ENCODE measurements at places on chromosomes 1 and 21. TPM values are rescaled to one million over a fixed set of nuclear protein-coding genes. Genes with fewer than 3 reads are reported as not detected.

The IFNLR1 gene
- total RNA-seq: 0.49 TPM

DNA sequence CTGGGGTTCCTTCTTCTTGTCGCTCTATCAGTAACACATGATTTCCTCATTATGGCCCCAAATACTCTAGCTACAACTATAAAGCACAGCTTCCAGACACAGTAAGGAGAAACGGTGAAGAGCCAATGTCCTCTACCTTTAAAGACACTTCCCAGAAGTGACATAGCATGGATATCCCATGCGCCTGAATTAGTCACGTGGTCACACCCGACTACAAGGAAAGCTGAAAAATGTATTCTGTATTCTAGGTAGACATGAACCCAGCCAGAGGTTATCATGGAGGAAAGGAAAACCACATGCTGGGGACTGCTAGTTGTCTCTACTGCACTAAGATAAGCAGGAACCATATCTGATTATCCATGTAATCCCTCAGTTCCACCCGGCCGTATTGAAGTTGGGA, 244.3 kb downstream of the LMX1A start:
- DNase-seq: no peak

DNA sequence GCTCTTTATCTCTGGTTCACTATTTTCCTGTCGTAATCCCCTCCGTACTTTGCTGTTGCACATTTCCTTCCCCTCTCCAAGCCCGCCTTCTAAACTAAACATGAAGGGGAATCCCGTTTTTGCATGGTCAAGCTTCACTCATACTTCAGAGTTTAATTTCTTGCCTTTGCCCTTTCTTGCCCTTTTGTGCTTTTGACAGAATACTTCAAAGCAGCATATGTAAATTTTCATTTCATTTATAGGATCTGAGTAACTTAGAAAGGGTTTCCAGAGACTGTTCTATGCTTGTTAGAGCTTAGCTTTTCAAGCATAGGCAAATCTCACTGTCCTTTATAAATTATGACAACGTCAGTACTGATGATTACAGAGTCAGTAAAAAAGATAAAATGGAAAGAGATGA, 27.7 kb downstream of the SPATA45 start:
- no peak for DNase-seq

GRCh38 chr1:246280551-246280950, 226.5 kb downstream of the SMYD3 start:
- DNase-seq: no peak

DNA sequence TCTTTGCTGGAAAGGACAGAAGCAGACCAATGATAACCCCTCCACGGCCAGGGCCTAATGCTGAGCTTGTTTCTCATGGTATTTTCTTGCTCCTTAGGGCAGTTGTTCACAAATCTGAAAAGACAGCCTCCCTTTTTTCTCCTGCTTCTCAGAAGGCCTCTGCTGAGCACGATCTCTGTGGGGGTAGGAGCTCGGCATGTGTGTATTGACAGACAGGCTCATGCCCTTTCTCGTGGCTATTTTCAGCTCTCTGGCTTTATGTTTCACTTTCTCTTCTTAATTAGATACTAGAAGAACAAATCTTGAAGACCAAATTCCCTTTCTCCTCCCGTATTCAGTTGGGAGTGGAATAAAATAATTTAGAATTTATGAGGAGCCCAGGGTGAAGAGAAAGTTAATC, 768 bp upstream of the RIIAD1 start:
- DNase-seq: no peak

GRCh38 chr1:84356881-84357280, 41.4 kb upstream of the DNASE2B start:
- DNase-seq: no peak

- DNase-seq: no peak
These were observed 18.8 kb downstream of the PPP1R12B start for GRCh38 chr1:202367271-202367670.

- no peak for DNase-seq
These were observed 14.0 kb upstream of the TBX15 start for GRCh38 chr1:119002028-119002686.

- DNase-seq: no peak
These were observed 15.4 kb downstream of the L1TD1 start for GRCh38 chr1:62209931-62210595.
